Thymus (tissue), 14 donors: ENCODE measurements at places on chromosomes 5 and 9.

DNA sequence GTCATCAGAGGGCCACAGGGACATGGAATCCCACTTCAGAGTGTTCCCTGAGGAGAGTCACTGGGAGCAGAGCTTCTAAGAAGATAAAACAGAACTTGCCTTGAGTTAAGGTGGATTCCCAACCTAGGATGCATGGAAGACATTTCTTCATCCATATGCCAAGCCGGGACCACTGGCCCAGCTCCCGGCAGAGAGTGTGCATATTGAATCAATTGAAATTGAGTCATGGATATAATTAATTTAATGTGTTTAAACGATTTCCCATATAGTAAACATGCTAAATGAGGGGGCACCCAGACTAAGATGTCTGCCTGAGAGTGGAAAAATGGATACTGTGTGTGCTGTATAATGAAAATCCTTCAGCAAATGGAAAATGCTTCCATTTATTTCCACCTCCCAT lies 194.4 kb upstream of the TBC1D2 start:
- no peak overlapping the region for H3K4me3 ChIP-seq
- H3K27ac ChIP-seq, result no peak overlapping the region
- no peaks in the 10 kb centered on the region for H3K36me3 ChIP-seq
- no peaks in the 10 kb centered on the region for H3K4me1 ChIP-seq

DNA sequence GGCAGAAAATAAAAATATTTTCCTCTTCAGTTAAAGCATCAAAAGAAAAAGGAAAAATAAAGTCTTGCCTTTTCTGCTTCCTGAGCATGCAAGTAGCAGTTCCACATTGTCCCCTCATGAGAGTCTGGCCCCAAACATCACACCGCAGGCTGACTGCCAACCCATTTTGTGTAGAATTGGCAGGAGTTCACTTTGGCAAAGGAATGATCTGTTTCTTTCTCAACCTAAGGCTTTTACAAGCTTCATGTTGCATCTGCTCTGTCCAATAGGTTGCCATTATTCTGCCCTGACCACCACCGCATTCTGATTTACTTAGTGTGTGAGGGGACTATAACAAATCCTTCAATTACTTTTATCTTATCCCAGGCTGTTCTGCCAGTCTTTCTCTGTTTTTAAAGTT lies 249.5 kb downstream of the ISL1 start:
- DNase-seq, result no peak
- H3K4me3 ChIP-seq, result no peak overlapping the region
- no peaks in the 10 kb centered on the region for H3K27me3 ChIP-seq
- H3K4me1 ChIP-seq, result no peaks in the 10 kb centered on the region
- H3K36me3 ChIP-seq, result no peaks in the 10 kb centered on the region
- no peak overlapping the region for H3K27ac ChIP-seq

- H3K36me3 ChIP-seq, result no peaks in the 10 kb centered on the region
- H3K27ac ChIP-seq, result peak overlapping the region; percentile 95
- DNase-seq, result no peak
These were observed 1.9 kb upstream of the CARD19 start for GRCh38 chr9:93093877-93094657.

DNA sequence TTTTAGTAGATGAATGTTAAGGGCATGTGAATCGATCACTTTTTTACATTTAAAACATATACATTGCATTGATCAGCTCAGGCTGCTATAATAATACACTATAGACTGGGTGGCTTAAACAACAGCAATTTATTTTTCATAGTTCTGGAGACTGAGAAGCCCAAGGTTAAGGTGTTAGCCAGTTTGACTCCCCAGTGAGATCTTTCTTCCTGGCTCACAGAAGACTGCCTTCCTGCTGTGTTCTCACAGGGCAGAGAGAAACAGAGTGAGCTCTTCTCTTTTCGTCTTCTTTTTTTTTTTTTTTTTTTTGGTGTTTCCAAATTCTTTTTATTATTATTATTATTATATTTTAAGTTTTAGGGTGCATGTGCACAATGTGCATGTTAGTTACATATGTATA lies 56.4 kb downstream of the SPEF2 start:
- no peaks in the 10 kb centered on the region for H3K4me1 ChIP-seq
- H3K36me3 ChIP-seq, result no peaks in the 10 kb centered on the region
- H3K27me3 ChIP-seq, result no peaks in the 10 kb centered on the region
- no peak overlapping the region for H3K4me3 ChIP-seq
